ENCODE measurements at places on chromosomes 11 and 22. TPM values are rescaled to one million over a fixed set of nuclear protein-coding genes. Genes with fewer than 3 reads are reported as not detected.

Gene TMPRSS5
- 1.6 TPM for polyA plus RNA-seq

Gene IFITM2
- 189 TPM for polyA plus RNA-seq

GRCh38 chr11:120510406-120511115 lies 987 bp upstream of the GRIK4 start:
- no peak for DNase-seq

DNA sequence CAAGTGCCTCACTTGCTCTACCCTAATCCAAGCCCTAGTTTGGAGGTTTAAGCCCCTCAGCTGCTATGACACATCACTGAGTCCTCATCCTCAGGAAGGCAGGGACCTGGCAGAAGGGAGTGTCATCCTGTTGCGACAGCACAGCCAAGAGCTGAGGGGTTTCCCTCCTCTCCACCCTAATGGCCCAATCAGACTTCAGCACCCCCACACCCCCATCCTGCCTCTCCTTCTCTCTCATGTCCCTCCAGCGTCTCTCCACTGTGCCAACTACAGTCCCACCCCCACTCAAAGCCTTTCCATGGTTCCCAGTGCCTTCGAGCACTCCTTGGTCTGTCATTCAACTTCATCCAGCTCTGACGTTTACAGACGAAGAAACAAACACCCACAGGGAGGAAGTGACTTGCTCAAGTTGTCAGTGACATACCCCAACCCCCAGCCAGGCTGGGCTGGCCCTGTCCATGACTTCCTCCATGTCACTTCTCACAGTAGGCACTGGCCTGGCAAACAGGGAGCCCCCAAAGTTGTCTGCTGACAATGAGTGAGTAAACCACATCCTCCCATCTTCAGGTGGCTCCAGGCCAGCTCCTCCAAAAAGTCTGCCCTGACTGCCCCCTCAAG lies 15.6 kb downstream of the ARAP1 start:
- DNase-seq, result no peak

DNA sequence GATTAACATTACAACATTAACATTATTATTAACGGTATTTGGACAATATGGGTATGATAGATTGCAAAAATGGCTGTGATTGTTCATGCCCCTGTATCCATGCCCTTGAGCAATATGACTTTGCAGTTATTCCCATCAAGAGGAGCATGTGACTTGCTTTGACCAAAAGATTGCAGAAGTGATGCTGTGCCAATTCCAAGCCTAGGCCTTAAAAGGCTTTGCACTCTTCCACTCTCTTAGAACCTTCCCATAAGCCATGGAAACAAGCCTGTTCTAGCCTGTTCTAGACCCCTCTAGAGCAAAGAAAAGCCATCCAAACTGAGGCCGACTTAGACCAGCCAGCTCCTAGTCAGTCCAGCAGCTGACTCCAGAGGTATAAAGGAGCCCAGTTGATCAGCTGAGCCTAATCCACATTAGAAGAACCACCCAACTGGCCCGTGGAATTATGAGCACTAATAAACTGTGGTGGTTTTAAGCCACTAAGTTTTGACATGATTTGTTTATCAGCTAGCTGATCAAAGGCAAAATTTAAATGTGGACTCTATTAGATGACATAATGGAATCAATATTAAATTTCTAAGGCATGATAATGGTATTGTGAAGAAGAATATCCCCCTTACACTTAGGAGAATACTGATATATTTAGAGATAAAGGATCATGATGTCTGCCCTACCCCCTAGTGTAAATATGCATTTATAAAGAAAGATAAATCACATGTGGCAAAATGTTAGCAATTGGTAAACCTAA lies 28.6 kb downstream of the RAB30 start:
- DNase-seq, result no peak

GRCh38 chr11:78685156-78685555 lies 110.5 kb upstream of the NARS2 start:
- no peak for DNase-seq

- no peak for DNase-seq
Observed at GRCh38 chr11:64008283-64008913, 22.2 kb downstream of the OTUB1 start.

DNA sequence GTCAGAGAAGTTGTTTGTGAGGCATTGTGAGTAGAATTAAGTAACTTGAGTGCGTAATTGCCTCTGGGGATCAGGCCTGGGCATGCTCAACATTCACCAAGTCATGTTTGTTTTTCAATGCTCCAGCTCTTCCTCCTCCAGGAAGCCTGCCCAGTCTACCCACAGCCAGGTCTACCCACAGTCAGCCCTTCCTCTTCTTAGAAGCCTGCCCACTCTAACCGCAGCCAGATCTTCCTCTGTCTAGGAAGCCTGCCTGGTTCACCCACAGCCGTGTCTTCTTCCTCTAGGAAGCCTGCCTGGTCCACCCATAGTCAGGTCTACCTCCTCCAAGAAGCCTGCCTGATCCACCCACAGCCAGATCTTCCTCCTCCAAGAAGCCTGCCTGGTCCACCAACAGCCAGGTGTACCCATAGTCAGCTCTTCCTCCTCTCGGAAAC lies 25.0 kb downstream of the LRP5 start:
- no peak for DNase-seq

GRCh38 chr11:116693593-116694348 lies 79.0 kb downstream of the BUD13 start:
- no peak for DNase-seq

- no peak for DNase-seq
Observed at GRCh38 chr11:69123593-69124545, 31.9 kb upstream of the SMIM38 start.

DNA sequence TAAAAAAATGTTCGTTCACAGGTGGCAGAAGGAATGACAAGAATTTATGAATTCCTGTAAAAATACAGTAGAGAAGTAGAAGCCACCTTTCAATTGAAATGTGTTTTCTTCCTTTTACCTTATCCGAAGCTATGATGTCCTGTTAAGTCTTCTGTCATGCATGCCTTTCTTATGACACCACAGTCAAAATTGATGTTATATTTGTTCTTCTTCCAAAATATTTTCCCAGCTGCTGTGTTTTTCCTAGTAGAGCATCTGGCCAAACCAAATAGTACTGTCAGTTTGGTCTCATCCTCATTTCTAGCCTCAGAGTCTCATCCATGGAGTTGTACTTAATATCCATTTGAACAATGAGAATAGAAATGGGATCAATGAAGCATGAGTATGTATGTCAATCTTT lies 206.1 kb downstream of the PGR start:
- no peak for DNase-seq

DNA sequence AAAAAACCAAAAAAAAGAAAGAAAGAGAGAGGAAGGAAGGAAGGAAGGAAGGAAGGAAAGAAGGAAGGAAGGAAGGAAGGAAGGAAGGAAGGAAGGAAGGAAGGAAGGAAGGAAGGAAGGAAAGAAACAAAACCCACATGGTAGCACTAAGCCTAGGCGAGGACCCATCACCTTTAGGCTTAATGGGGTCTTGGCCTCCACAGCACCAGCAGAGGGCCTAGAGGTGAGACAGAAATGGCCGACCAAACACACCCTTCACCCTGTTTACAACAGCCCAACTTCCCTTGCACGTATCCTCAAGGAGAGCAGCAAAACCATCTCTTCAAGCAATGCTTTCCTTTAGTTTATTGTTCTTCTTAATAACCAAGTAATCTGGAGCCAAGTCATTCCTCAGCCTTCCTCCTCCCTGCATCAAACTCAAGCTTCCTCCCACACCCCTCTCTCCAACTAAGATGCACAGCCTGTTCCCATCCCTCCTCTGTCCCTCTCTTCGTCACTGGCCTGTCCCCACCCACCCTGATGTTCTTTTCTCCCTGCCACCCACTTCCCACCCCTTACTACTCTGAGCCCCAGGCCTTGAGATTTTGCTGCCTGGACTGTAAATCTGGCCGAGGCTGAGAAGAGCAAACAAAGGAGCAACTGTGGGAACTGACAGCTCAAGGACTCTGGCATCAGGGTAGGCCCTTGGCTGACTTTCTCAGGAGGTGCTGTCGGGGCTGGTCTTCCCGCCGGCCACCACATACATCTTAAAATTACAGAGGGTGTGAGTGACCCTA lies 26.0 kb downstream of the POU2AF1 start:
- no peak for DNase-seq

DNA sequence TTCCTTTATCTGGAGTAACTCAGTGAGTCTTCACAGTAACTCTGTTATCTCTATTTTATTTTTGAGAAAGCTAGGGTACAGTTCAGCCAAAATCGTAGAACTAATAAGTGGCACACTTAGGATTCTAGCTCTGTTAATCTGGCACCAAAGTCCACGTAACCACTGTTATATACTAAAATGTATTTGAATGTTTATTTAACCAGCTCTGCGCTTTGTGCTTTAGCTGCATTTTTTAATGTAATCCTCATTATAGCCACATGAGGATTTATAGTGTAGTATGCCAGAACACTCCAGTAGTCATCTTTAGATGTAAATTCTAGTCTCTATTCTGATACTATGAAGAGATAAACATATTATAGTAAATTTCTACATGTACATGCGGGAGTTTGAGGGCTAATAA lies 36.8 kb downstream of the YAP1 start:
- DNase-seq, result no peak

Data from left kidney (tissue), 8 donors.